ENCODE measurements at places on chromosomes 2 and 18.

GRCh38 chr2:58106896-58107295, 60.3 kb downstream of the VRK2 start:
- no peak for DNase-seq

GRCh38 chr2:171181064-171182049, 20.7 kb upstream of the TLK1 start:
- no peak for DNase-seq

DNA sequence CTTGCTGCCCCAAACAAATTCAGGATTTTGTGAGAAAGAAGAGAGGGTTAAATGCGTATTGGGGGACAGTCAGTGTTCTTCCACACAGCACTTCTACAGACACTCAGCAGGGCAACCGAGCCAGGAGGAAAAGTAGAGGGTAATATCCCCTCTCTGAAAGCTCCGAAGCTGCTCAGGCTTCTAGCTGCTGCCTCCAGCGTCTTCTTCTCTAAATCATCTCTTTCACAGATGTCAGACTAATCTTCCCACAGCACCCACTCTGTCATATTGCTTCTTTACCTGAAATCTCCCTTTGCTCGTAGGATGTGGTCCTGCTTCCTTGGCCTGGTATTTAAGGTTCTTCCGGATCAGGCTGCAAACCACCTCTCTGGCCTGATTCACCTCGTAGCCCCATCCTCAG, 117.6 kb upstream of the HAAO start:
- no peak for DNase-seq

GRCh38 chr2:224319750-224320149, 82.2 kb downstream of the FAM124B start:
- no peak for DNase-seq

GRCh38 chr2:104871649-104871971, 17.7 kb downstream of the POU3F3 start:
- DNase-seq = no peak

- DNase-seq = no peak
These were observed 64.7 kb downstream of the LPIN1 start for GRCh38 chr2:11811036-11811654.

GRCh38 chr2:150125708-150126107, 361.8 kb downstream of the RND3 start:
- no peak for DNase-seq

- no peak for DNase-seq
These were observed 5.3 kb downstream of the RNU2-63P start for GRCh38 chr2:88011011-88011410.

- DNase-seq = no peak
These were observed 31.5 kb downstream of the ACSL3 start for GRCh38 chr2:222892321-222892720.

DNA sequence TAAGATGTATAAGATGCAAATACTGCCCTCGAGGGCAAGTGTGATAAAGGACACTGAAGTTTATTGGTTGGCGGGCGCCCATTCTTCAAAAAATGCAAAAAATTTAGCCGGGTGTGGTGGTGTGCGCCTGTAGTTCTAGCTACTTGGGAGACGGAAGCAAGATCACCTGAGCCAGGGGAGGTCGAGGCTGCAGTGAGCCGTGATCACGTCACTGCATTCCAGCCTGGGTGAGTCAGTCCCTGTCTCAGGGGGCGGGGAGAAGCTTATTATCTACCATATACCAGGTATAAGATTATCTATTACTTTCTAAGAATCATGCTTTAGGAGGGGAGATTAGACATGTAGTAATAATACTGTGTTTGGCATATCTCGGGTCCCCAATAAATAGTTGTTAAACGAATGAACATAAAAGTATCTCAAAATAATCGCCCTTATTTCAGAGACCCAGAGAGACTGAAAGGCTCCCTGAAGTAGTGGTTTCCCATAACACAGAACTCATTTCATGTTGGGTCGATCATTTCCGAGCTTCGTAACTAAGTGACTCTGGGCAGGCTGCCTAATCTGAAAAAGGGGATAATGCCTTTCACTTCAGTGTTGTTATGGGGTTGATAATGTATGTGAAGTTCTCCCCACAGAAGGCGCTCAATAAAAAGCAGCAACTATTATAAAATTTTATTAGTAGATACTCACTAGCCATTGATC, 1.2 kb upstream of the SELENOI start:
- DNase-seq = peak; percentile 39

GRCh38 chr18:36402765-36403396, 105.4 kb downstream of the FHOD3 start:
- no peak for DNase-seq

- DNase-seq = no peak
These were observed 2.4 kb upstream of the MSGN1 start for GRCh38 chr2:17813742-17814473.

DNA sequence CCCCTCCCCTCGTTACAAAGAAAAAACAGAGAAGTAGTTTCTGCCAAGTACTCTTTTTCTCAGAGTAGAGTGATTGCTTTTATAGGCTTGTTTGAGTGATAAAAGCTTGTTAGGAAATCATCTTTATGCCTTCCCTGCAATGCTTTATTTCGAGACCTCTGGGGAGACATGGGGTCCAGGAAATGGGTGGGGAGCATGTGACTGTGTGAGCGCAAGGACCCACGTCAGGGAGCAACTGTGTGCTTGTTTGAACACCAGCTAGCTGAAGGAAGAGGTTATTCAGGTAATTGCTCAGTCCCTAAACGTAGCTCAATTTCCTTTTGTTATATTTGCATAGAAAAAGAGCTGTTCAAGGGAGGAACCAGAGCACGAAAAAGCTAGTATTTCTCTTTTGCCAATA, 187.3 kb downstream of the FAM210A start:
- no peak for DNase-seq

GRCh38 chr2:137842430-137842829, 121.8 kb upstream of the HNMT start:
- DNase-seq = no peak

DNA sequence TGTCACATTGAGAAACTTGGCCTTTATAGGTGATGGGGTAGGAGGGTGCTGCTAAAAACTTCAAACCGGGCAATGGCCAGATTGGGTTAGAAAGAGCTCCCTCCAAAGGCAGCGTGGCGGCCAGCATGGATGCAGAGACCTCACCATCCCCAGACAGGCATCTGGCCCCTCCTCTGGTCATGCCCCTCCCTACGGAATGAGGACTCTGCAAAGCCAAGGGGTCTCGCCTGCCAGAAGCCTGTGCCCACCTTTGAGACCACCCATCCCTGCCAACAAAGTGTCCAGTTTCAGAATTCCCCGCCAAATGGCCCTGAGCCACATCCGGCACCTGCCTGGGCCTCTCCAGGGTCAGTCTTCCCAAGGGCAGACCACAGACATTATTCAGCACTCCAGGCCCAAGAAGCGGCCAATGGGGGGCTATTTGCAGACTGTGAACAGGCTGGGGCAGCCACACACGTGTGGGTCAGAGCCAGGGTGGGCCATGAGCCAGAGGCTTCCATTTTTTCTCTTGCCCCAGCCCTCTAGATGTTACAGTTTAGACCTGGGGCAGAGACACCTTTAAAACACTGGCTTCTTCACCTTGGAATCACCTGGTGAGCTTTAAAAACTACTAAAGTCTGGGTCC, 4.2 kb upstream of the ATP6V1B1 start:
- no peak for DNase-seq

DNA sequence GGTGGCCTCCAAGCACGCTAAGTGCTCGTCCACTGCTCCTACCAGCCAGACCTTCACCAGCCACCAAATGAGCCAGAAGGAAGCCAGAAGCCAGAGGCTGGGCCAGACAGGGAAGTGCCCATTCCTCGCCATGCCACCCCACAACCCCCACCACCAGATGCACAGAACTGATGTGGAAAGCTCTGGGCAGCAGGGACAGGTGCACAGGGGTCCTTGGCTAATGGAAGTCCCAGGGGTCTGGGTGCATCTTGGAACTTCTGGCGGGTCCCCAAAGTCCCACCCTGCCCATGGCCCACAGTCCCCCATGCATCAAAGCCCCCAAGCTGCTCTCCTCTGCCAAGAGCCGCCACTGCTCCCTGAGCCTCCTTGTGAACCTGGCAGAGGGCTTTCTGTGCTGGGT, 173.1 kb upstream of the ID2 start:
- DNase-seq = no peak

DNA sequence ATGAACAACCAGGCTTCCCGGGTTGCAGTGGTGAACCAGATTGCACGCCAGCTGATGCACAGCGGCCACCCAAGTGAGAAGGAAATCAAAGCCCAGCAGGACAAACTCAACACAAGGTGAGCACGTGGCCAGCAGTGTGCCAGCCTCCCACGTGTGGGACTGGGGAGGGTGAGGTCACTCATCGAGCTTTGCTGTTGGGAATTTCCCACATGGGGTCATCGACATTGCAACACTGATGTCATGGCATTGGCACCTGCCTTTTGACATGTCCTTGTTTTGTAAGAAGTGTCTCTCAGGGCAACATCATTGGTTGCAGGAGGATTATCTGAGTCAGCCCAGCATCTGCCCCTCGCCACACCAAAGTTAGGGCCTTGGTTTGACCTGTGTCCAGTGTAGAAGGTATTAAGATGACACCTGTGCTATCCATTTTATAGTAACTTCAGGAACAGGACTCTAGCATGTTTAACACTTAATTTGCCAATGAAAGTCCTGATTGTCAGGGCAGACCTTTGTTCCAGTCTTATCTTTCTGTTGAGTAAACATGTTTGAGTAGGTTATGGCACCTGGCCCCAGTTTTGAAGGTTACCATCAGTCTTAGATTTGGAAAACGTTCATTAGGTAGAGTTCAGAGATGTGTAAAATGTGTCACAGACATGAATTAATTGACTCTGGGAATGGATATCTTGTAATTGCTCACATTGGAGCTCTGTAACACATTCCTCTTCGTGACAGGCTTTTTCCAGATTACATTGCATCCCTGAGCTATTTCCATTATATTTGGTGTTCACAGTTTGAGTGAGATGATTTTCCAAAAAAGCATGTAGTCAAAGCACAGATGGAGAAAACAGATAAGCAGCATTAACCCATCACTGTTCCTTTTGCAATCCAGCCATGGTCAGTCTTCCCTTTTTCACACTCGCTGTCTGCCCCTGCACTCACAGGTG, 93.3 kb upstream of the EML6 start:
- DNase-seq = no peak

DNA sequence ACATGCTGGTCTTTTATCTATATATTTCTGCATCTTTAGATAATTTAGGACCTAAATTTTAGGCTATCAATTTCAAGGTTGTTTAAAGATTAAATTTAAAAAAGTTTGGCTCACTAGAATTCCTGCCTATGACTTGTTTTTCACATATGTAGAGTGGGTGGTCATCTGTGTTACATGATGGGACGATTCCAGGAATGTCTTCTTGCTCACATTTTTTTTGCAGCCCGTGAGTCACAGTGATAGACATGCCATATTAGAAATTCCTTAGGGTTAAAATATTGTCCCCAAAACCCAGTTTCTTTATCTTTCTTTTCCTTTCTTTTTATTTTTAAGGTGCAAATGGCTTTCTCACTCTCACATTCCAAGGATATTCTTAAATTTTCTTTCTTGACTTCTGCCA, 652.0 kb downstream of the PLCL1 start:
- DNase-seq = no peak

DNA sequence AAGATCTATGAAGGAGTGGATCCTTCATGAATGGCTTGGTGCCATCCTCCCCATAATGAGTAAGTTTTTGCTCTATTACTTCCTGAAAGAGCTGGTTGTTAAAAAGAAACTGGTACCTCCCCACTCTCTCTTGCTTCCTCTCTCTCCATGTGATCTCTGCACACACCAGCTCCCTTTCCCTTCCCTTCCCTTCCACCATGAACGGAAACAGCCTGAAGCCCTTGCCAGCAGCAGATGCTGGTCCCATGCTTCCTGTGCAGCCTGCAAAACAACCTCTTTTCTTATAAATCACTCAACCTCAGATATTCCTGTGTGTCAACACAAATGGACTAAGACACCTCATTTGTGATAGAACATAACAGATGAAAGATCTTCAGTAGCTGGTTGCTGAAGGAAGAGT, 303.5 kb upstream of the ACVR2A start:
- DNase-seq = no peak

- no peak for DNase-seq
These were observed 49.1 kb downstream of the CDKL4 start for GRCh38 chr2:39194686-39195085.

DNA sequence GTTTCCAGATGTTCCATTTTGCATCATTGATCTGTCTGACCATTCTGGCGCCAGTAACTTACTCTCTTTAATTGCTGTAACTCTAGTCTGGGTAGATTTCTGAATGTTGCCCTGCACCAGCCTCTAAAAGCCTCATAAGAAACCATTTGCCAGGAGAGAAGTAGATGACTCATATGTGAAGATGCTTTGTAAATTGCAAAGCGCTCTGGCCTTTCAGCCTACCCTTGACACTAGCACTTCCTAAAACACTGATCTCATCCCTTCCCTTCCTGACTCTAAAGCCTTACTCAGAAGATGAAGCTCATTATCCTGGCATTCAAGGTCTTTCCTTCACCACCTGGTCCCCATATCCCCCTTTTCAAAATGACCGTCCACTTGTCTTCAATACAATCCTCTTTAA, 193.2 kb upstream of the MEX3C start:
- DNase-seq = no peak

- no peak for DNase-seq
These were observed 4.8 kb upstream of the TTC39C start for GRCh38 chr18:24009651-24010333.

DNA sequence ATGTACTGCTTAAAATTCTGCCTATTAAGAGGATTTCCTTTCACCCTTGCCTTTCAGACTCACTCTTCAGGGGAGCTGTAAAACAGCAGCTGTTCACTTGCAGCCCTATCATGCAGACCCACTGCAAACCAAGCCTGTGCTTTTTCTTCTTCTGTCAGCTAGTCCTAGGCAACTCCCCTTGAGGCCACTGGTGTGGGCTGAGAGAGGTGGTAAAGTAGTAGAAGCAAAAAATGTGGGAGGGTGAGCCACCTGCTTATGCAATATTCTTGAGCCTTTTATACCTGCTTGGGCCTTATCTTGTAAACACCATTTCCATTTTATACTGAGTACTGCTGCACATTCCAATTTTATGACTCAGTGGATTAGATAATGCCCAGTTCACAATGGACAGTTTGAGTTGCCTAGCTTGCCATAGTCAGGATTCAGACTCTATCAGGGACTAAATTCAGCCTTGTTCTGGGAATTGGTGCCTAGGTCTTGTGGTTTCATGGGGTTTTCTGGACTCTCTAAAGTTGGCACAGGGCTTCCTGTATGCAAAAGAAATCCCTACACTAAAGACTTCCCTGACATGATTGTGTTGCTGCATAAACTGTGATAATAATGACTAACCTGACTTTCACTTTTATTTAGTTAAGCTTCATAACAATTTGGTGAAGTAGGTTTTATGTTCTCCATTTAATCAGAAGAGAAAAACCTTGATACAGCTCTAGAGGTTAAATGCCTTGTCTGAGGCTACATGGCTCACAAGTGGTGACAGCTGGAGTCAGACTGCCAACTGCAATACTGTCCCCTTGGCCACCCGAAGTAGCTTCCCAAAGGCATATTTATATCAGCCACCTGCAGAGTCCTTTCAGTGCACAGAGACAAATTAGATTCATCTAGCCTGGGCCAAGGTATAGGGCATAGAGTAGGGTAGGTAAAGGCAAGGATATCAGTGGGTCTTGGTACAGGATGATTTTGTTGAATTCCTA, 47.4 kb upstream of the KDM3A start:
- no peak for DNase-seq

Data from stimulated activated CD8-positive, alpha-beta memory T cell treated with anti-CD3 and anti-CD28 coated beads, Interleukin-7, amount 100 ng/mL, for 4 hours (primary cell).